Activated CD4-positive, CD25-positive, alpha-beta regulatory T cell treated with anti-CD3 and anti-CD28 coated beads, Interleukin-2, amount 50 U/mL, for 24 hours (primary cell): ENCODE measurements at places on chromosomes 6 and 20.

GRCh38 chr6:35052694-35053565 lies 88.2 kb downstream of the TCP11 start:
- no peak for ATAC-seq

- no peak for ATAC-seq
Observed at GRCh38 chr6:113464536-113464935, 392.6 kb upstream of the MARCKS start.

DNA sequence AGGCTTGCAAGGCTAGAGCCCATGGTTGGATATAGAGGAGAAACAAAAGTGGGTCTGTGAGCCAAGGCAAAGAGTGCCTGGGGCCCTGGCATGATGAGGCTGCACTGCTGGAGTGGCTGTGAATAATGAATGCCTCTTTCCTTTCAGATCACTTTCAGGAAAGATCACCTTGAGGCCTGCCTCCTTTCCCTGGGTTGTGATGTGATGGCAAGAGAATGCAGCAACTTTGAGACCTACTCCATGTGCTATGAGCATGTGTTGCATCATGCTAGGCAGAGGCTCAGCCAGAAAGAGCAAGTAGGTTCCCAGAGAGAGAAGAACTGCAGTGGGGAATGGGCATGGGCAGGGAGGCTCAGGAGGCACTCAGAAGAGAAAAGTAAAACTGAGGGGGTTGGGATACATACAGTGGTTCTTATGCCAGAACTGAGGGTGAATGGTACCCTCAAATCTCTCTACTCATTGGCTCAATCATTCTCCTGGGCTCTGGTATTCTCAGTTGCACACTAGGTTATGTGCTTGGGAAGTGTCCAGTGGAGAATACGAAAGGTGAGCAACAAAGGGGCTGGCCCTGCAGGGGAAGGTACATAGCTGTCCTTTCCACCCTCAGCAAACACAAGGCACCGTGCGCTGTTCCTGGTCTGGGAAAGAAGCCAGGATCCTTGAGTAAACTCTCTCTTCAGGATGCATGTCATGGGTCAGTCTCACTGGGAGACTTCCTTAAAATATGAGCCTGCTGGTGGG lies 45.9 kb downstream of the CD164 start:
- no peak for ATAC-seq

DNA sequence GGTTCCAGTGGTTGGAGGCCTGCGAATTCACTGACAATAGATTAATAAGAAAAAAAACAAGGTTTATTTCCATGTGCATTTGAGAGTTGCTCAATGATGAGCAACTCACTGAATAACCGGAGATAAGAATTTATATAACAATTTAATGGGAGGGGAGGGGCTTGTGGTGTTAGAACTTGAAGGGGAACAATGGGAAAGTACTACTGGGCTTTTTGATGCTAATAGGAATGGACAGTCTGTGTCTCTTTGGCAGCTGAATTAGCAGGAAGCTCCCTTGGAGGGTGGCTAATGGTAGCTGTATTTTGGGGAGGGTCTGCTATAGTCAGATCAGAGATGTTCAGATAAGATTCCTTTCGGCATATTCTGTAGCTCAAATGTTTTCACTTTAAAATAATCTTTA lies 62.4 kb upstream of the GMDS start:
- no peak for ATAC-seq

GRCh38 chr6:149336609-149336928 lies 19.1 kb downstream of the TAB2 start:
- no peak for ATAC-seq

DNA sequence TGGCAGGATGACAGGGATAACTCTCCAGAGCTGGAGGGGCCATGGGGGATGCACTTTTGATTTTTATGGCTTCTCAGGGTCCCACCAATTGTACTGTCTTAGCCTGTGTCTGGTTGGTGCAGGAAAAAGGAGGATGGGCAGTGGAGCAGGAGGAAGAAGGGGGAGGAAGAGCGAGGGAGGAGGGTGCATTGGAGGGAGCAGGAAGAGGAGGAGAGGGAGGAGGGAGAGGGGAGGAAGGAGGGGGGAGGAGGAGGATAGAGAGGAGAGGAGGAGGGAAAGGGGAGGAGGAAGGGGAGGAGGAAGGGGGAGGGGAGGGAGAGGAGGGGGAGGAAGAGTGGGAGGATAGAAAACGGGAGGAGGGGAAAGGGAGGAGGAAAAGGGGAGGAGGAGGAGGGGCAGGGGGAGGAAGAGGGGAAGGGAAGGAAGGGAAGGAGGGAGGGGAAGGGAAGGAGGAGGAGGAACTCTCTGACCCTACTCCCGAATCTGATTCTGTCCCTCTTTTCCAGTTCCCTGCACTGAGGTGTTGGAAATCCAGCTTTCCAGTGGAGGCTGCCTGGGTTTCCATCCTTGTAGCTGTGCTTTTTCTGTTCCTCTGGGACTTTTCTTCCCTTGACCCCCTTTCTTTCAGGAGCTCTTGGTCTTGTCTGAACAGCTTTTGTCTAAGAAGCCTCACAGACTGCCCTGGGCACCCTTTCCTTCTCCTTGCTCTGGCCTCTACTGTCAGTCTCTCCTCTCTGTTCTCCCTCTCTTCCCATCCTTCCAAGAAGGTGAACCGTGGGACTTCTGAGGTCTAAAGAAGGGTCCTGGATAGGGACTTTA lies 149.4 kb downstream of the DHX35 start:
- no peak for ATAC-seq

GRCh38 chr20:2473516-2473915 lies 2.9 kb upstream of the SNRPB start:
- no peak for ATAC-seq

GRCh38 chr20:41512624-41513023 lies 105.6 kb downstream of the CHD6 start:
- ATAC-seq = no peak

DNA sequence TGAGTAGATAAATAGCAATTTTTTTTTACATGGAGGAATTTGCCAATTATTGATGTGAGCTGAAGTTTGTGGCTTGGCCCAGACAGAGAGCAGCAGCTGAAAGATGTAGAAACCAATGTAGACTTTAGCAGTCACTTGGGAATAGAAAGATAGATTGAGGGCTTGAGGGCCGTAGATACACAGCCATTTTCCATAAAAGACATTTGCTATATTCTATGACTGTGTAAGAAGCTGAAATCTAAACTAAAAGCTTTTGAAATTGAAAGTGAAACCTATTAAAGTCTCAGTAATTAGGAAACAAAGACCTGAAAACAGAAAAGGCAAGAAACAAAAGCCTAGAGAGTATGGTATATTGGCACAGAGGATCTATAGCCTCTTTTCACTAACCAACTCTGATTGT lies 332.7 kb downstream of the CENPW start:
- no peak for ATAC-seq

DNA sequence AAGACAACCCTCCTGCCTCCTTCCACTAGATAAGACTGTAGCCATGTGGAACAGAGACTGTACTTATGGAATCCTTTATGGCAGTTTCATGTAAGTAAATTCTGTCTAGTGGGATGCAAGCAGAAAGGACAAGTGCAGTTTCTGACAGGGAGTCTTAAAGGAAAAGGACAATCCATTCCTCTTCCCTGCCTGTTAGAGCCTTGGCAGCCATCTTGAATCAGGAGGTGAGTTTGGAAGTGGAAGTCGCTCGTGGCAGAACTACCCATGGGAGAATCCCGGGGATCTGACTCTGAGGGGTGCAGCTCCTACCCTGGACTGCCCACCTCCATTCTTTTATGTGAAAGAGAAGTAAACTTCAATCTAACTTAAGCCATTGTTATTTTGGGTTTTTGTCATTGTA lies 61.4 kb upstream of the AKAP12 start:
- ATAC-seq = no peak

DNA sequence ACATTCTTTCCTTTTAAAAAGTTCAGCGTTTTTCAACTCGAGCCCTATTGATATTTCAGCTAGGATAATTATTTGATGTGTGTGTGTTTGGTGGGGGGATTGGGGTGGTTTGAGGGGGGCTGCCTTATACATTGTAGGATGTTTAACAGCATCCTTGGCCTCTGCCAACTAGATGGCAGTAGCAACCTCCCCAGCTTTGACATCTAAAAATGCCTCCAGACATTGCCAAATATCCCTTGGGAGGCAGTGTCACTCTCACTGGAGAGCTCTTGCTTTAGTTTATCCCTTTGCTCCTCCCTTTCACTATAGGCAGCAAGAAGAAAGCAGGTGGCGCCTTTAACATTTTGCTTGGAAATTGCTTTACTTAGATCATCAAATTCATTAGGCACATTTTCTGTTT lies 14.6 kb upstream of the TP53TG5 start:
- ATAC-seq = no peak

DNA sequence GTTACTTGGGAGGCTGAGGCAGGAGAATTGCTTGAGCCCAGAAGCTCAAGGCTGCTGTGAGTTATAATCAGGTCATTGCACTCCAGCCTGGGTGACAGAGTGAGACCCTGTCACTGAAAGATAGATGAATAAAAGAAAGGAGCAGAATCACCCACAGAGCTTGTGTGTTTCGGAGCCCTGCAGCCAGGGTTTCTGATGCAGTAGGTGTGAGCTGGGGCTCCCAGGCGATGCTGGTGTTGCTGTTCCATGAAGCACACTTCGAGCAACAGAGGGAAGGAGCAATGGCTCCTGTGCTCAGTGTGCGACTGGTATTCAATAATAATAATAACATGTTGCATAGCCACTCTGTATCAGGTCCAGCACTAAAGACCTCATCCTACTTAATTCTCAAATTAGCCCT lies 197.5 kb upstream of the CST7 start:
- no peak for ATAC-seq

GRCh38 chr20:58682656-58683531 lies 9.7 kb upstream of the NPEPL1 start:
- no peak for ATAC-seq

DNA sequence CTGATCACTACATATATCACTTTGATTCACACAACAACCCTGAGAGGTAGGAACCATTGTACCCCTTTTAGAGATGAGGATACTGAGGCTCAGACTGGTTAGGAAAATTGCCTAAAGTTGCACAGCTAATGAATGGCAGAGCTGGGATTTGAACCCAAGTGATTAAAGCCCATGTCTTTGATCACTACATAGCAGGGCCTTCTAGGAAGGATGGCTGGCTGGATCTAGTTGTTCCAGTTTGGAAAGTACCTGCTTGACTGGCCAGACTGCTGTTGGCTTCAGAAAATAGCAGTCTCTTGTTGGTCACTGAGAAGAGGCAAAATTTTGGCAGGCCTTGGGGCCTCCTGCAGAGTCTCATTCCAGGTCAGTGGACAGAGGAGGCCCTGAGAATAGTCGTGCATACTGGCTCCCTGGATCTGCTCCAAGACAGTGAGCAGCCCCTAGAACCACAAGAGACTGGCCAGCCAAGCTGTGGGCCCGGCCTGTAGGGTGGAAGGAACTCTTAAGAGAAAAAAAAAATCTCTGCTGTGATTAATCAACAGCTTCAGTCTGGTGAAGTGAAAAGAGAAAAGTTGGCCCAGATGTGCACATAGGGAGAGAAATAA lies 17.5 kb downstream of the PPARD start:
- no peak for ATAC-seq

- no peak for ATAC-seq
Observed at GRCh38 chr20:59459586-59459985, 144.8 kb upstream of the PHACTR3 start.

- ATAC-seq = no peak
Observed at GRCh38 chr20:47444584-47444983, 57.1 kb upstream of the NCOA3 start.

GRCh38 chr6:52909531-52909930 lies at the start of gene GSTA3:
Gene GSTA3, minus strand, starts transcription at chr6:52909698. Its CDS starts 3,864 bp downstream, at chr6:52905834.
- no peak for ATAC-seq

DNA sequence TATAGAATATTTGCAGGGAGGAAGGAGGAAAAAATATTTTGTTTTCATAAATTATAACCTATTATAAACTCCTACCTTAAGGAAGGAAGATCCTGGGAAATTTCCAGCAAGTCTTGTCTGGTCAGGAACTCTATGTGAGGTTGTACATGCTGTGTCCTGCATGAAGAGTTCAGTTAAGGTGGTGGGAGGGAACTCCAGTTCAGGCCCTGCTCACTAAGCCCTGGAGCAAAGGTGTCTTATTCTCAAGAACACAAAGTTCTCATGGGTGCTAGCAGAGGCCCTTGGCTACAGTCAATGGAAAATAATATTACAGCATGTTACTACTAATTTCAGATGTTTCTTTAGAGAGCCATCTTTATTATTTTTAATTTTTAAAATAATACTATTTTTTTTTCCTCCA lies 3.8 kb upstream of the OGFRL1 start:
- ATAC-seq = no peak

GRCh38 chr6:56814308-56814707 lies 140.6 kb upstream of the BEND6 start:
- no peak for ATAC-seq

- ATAC-seq = no peak
Observed at GRCh38 chr6:69337311-69337710, 459.5 kb downstream of the LMBRD1 start.
